ENCODE measurements at places on chromosomes 5 and 9.

DNA sequence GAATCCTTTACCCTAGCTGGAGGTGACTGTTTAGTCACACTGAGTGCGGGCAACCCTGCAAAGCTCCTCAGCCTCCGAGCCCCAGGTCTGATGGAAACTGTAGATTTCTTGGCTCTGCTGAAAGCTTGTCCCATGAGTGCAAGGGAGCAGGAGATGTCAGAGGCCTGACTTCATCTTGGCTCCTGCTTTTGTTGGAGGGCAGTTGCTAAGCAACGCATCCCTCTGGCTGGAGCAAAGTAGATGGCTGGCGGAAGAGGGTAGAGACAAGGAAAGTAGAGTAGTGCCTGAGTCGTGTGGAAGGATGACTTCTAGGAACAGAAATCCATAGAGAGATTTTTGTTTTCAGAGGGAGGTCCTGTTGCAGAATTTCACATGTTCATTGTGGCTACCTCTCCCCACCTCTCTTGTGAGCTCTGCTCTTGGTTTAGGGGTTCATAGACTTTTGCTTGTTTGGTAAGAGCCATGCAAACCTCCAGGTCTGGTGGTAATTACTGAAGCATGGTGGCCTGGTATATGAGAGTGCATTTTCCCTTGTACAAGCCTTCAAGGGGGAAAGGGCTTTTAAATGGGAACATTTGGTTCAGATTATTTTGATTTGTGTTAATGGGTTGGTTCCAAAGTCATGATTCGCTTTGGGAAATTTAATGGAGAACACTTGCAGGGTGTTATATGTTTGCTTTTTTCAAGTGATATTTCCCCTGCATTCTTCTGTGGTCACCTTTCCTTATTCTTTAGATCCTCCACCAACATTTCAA is 71.5 kb downstream of the ARHGAP26 start:
- DNase-seq: peak; percentile 34

DNA sequence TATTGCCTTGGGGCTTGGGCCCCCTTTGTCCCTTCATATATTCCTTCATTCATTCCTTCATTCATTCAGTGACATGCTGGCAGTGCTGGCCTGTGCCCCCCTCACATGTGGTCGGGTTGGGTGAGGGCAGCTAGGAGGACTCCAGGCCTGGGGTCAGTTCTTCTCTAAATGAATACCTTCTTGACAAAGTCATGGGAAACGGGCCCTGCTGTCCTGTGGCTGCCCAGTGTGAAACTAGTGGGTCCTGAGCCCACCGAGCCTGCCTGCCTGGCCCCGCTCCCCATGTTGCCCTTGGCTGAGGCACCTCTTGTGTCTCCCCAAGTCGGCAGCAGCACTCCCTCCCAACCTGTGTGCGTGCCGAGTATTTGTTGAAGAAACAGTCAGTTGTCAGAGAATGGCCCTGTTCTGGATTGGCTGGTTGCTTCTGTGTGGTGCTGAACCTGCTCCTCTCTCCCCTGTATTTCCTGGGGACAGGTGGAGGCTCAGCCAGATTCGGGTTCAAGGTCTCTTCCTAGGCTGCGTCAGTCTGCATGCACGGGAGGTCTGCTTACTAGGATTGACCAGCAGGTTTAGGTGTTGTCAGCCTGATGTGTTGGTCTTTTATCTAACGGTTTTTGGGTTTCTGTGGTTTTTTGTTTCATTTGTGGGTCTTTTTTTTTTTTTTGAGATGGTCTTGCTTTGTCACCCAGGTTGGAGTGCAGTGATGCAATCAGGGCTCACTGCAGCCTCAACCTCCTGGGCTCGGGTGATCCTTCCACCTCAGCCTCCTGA is 3.0 kb upstream of the CEL start:
- no peak for DNase-seq

- DNase-seq: peak; percentile 50
These were observed 771 bp upstream of the TMEM171 start for GRCh38 chr5:73119451-73120157.

GRCh38 chr5:106019261-106019660 is 1651.5 kb downstream of the EFNA5 start:
- no peak for DNase-seq

GRCh38 chr9:110951805-110952539 is 86.3 kb downstream of the LPAR1 start:
- no peak for DNase-seq

- DNase-seq: peak; percentile 11
These were observed 148.1 kb downstream of the PDE4D start for GRCh38 chr5:59745415-59745863.

GRCh38 chr9:120544441-120544840 is 35.5 kb downstream of the CDK5RAP2 start:
- no peak for DNase-seq

GRCh38 chr9:136323371-136323789 is 4.0 kb upstream of the GPSM1 start:
- no peak for DNase-seq

- no peak for DNase-seq
These were observed 841 bp downstream of the ASB6 start for GRCh38 chr9:129640871-129641749.

GRCh38 chr5:149277801-149278200 is 6.1 kb downstream of the AFAP1L1 start:
- no peak for DNase-seq

DNA sequence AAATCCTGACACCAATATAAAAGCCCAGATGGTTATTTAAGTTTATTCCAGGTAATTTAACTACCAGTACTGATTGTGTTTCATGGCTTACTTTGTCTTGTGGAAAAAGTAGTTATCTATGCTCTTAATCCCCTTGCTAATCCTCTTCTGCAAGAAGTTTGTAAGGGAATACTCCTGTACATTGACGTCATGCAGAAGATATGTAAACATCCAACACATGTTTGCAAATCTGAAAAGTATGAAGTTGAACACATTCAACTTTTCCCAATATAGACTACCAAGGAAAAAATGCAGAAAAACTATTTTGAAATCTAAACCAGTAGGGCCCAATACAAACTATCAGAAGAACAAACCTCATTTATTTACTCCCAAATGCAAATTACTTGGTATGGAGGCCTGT is 56.3 kb upstream of the ELL2 start:
- DNase-seq: no peak

DNA sequence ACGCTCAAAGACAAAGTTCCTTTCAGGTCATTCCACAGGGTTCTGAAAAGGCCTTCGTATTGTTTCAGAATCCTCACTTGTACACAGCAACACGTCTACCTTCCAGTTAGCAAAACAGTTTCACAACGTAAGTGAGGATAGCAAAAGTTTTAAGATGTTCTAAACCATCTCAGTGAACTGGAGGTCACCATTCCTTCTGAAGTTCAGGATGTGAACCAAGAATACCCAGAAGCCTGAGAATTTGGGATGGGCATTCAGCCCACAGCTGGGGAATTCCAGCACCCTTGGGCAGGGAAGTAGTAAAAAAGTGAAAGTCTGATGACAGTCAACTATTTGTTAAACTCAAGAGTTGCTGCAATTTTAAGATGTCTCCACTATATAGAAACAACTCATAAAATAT is 224.5 kb downstream of the BNC2 start:
- DNase-seq: no peak

- DNase-seq: no peak
These were observed 406.0 kb upstream of the KLF4 start for GRCh38 chr9:107895501-107896001.

DNA sequence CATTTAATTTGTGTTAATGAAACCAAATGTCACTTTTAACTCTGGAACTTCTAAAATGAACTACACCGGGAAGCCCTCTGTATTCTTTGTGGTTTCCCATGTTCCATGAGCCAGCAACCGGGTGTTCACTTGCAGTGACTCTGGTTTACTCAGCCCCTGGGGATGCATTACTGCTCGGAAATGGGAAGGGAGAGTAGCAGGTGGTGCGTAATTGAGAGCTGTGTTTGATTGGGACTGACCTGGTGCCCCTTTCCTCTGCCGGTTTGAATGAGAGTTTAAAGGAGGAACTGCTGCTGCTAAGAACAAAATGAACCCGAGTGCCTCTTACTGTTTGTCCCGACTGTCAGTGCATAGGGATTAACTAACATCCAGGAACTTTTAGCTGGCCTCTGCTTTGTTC is 100.1 kb upstream of the DHFR start:
- DNase-seq: no peak

GRCh38 chr5:13553896-13554295 is 390.6 kb downstream of the DNAH5 start:
- peak; percentile 80 for DNase-seq

DNA sequence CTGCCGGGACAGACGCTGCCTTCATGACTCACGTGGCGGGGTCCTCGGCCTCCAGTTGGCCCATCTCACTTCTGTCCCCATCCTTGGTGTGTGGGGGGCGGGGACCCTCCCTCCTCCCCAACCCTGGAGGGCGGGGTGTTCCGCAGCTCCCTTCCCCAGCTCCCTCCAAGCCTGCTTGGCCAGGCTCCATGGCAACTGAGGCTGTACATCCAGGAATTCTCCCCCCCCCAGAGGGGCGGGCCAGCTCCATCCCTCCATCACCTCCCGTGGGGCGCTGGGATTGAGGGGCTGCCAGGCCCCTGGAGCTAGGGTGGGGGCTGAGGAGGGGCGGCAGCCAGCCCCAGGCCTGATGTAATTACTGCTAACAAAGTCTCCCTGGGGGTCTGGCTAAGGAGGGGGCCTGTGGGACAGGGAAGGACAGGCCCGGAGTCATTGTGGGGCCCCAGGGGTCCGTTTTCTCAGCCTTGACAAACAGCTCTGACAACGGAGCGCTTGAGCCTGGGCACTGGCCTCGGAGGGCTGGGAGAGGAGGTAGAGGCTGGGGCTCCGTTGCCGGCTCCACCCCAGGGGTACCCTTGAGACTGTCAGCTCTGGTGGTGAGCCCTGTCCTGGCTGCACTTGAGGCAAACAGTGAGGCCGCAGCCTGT is 8.0 kb downstream of the DIPK1B start:
- DNase-seq: no peak

- no peak for DNase-seq
These were observed 309.1 kb upstream of the GRIN3A start for GRCh38 chr9:102047549-102047948.

GRCh38 chr9:121286973-121287741 is 19.2 kb downstream of the GSN start:
- peak; percentile 78 for DNase-seq

DNA sequence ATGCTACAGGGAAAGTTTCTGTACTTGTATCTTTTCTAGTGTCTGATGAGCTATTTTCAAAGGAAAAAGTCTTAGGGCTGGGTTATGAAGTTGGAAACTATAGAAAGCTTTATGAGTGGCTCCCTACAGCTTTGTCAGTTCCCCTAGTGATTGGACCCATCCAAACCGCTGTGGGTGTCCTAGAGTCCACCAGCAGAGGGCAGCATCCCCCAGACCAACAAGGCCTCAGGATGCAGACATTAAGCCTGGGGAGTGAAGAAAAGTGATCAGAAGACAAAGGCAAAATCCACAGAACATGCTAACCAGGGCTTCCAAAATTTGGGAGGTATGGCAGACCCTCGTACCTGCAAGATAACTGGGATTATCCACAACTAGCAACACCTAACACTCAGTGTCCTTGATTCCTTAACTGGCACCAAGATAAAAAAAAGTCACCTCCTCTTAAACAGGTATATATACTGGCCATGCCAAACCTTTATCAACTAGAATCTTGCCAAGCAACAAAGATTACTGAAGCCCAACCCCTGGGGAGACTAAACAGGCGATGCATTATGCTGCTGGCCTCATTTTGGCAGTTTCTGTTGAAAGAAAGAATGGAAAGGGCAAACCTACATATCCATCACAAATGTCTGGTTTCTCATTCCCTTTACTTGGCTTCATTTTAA is 110.4 kb upstream of the NR5A1 start:
- peak; percentile 83 for DNase-seq

DNA sequence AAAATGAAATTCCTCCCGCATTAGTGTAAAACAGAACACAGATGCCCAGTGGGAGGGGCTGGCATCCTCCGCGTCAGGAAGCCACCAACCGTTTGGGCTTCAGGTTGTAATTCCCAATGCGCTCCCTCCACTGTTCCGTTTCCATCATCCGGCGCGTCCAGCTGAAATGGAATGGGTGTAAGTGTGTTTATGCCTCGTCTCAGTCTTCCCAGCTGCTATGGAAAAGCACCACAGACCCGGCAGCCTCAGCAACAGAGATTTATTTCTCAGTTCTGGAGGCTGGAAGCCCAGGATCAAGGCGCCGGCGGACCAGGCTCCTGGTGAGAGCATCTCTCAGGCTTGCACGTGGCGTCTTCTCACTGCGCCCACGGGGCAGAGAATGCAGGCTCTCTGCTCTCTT is 20.4 kb downstream of the KCNT1 start:
- DNase-seq: no peak

GRCh38 chr5:19256036-19256435 is 732.0 kb downstream of the CDH18 start:
- no peak for DNase-seq

DNA sequence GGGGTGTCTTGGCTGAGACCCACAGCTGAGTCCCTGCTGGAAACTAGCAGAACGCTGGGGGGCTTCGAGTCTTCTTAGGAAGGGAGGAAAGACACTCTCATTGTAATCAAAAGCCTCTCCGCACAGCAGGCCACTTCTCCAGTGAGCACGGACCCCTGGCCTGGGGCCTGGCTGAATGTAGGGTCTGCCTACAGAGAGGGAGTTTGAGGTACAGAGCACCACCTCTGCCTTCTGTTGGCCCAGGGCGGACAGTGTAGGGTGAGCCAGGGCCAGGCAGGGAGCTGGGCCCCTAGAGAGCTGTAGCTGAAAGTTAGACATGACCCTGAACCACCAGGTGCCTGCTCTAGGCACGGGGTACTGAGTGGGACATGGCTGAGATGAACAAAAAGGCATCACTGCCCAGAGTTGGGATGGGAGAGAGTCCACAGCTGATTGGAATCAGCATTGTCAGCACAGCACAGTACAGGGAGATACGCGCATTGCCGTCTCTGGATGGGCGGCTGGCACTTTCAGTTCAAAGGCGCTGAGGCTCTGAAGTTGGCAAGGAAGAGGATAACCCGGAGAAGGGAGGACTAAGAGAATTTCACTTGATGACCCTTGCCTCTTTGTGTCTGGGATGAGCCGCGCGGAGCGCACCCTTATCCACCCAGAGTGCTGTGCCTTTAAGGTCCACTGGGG is 363 bp upstream of the SLC25A48 start:
- DNase-seq: no peak

DNA sequence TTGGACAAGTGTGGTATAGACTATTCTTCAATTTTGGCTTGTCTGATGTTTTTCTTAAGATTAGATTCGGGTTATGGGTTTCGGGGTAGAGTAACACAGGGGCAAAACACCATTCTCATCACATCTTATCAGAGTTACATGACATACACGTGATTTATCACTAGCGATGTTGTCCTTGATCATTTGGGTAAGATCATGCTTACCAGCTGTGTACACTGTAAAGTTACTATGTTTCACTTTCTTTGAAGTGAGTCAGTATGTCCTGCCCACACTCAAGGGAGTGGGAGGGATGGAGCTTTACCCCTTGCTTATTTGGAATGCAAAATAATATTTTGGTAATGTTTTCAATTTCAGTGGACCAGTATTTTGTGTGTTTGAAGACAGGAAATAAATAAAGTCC is 101.8 kb upstream of the TAF11L2 start:
- DNase-seq: no peak

DNA sequence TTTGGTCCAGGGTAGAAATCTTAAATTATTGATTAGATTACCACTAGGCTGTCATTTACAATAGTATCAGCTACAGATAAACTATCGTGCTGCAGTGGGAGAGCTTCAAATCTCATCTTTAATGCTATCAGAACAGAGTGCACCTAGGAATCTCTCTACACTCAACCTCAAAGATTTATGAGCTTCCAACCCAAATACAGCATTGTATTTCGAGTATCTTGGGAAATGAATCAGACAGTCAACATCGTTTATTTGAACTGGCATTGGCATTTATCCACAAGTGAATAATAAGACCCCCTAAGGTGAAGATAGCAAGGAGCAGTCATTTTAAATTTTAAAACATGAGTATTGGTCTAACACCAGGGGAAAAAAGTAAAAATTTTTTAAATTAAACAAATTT is 1203.2 kb downstream of the CDH12 start:
- DNase-seq: no peak

Data from iPS-NIHi11 (cell line).